ENCODE measurements at places on chromosomes 3 and 15. TPM values are rescaled to one million over a fixed set of nuclear protein-coding genes. Genes with fewer than 3 reads are reported as not detected.

GRCh38 chr15:80659375-80659774 lies 35.7 kb upstream of the ABHD17C start:
- no peak overlapping the region for H3K27ac ChIP-seq
- H3K4me1 ChIP-seq: peaks cover 53% of the 10 kb centered on the region
- no peaks in the 10 kb centered on the region for H3K36me3 ChIP-seq
- no peak for DNase-seq
- no peak overlapping the region for H3K4me3 ChIP-seq

DNA sequence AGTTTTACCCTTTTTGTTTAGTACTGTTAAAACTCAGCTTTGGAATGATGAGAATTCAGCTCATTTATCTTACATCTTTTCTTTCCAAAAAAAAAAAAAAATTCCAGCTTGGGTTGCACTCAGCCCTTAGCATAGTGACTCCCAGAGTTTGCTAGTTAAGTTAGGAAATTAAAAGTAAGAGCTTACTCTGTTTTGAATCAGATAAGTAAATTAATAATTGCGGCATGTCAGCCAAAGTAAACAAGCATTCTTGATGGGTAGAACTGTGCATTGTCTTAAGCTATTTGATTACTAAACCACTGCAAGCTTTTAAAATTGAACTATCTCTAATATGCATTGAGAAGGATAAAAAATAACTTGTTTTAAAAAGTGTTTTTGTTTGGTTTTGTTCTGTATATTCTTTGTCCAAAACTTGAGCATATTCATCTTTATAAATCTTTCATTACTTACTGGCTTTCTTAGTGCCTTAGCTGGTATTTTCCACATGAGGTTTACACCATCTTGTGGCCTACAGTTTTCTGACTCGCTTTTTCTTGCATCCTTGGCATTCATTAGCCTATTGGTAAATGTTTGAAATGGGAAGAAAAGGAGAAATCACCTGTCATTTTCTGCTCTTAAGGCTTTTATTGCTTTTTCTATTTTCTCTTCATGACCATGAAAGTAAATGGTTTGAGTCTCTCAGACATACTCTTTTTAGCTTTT lies 107.6 kb downstream of the FILIP1L start:
- H3K4me3 ChIP-seq: no peak overlapping the region
- peaks cover 72% of the 10 kb centered on the region for H3K4me1 ChIP-seq
- H3K36me3 ChIP-seq: no peaks in the 10 kb centered on the region
- H3K27ac ChIP-seq: peak overlapping the region; percentile 62

DNA sequence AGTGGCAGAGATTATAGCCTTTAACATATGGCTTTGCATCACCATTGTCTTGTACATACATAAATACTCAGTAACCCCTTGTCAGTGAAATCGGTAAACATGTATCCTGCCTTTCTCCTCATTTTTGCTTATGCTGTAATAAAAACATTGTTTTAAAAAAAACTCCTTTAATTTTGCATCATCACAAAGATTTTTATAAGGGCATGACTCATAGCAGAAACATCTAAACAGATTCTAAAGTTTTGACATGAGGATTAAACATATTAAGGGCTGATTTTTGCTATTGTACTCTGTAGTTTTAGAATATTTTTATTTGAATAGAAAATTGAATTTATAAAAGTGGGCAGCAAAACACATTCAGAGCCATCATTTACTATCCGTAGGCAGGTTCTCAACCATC lies 275.9 kb downstream of the ZIC4 start:
- H3K36me3 ChIP-seq: no peaks in the 10 kb centered on the region
- H3K27me3 ChIP-seq: no peaks in the 10 kb centered on the region
- no peak overlapping the region for H3K4me3 ChIP-seq

RNF168 gene
- 26.4 TPM for total RNA-seq

GRCh38 chr3:160127308-160127707 lies 97.9 kb upstream of the C3orf80 start:
- peaks cover 52% of the 10 kb centered on the region for H3K4me1 ChIP-seq
- H3K36me3 ChIP-seq: peaks cover 7% of the 10 kb centered on the region
- no peak overlapping the region for H3K27ac ChIP-seq
- H3K4me3 ChIP-seq: no peak overlapping the region

DNA sequence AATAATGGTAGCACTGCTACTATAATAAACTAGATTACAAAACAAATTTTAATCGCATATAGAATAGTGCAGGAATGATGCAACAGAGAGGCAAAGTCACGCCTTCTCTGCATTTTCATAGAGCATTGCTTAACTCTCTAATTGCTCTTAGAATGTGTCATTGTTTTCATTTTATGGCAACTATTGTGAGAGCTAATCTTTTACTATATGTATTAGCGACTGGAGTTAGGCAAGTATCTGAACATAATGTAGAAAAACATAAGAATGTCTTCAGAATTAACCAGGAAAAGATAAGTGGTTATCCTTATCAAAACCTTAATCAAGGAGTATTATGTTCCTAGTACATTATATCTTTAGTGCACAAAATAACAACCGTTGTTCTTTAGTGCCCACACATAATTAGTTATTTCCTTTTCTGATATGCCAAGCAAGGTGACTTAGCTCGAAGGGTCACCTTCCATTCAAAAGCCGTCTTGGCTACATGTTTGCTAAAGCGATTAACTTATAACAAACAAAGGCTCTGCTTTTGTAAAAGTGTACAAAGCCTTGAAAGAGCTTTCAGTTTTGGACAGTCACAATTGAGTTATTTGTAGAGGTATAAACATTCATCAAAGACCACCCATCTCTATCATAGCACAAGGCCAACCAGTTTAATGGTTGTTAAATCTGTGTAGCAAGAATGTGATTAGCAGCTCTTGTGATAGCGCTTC lies 1328.9 kb downstream of the ROBO2 start:
- DNase-seq: no peak
- H3K27ac ChIP-seq: peak overlapping the region; percentile 68
- no peak overlapping the region for H3K4me3 ChIP-seq
- H3K36me3 ChIP-seq: no peaks in the 10 kb centered on the region
- H3K4me1 ChIP-seq: peaks cover 9% of the 10 kb centered on the region

DNA sequence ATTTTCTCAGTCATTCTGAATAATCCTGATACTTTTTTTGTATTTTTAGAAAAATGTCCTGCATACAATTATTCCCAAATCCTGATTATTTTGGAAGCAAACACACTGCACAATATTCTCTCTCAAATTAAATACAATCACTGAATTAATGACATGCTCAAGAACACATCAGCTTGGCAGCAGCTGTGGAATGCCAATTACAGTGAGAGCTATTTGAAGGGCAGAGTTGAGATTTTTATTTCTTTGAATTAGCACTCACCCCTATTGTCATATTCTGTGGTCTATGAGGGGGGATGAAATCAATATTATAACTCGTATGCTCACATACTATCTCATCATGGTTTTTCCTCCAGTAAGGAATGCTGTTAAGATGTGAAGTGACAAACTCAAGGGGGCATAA lies 312.2 kb downstream of the CNTN3 start:
- H3K36me3 ChIP-seq: no peaks in the 10 kb centered on the region
- H3K4me3 ChIP-seq: no peak overlapping the region
- no peak for DNase-seq
- H3K27me3 ChIP-seq: no peaks in the 10 kb centered on the region

- no peak overlapping the region for H3K27ac ChIP-seq
- no peaks in the 10 kb centered on the region for H3K4me1 ChIP-seq
- DNase-seq: no peak
- H3K4me3 ChIP-seq: no peak overlapping the region
Observed at GRCh38 chr3:106397006-106397405, 528.2 kb upstream of the CBLB start.

- H3K4me3 ChIP-seq: no peak overlapping the region
- DNase-seq: no peak
- peaks cover 32% of the 10 kb centered on the region for H3K27me3 ChIP-seq
- no peaks in the 10 kb centered on the region for H3K4me1 ChIP-seq
- H3K27ac ChIP-seq: no peak overlapping the region
Observed at GRCh38 chr3:140097874-140098635, 163.1 kb downstream of the CLSTN2 start.

DPPA2 gene
- not detected for total RNA-seq

DNA sequence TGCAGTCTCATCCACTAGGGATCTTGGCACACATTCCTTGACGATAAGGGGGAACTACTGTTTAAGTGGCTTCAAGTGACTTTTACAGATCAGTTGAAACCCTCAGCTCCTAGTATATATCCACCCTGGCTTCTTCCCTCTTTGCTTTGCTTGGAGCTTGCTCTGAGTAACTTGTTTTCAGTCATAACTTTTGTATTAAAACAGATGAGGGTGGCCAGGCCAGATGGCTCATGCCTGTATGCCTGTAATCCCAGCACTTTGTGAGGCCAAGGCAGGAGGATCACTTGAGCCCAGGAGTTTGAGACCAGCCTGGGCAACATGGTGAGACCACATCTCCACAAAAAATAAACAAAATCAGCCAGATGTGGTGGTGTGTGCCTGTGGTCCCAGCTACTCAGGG lies 42.4 kb downstream of the EOMES start:
- DNase-seq: no peak
- H3K27me3 ChIP-seq: no peaks in the 10 kb centered on the region
- no peak overlapping the region for H3K4me3 ChIP-seq
- H3K4me1 ChIP-seq: peaks cover 41% of the 10 kb centered on the region
- H3K27ac ChIP-seq: no peak overlapping the region

DNA sequence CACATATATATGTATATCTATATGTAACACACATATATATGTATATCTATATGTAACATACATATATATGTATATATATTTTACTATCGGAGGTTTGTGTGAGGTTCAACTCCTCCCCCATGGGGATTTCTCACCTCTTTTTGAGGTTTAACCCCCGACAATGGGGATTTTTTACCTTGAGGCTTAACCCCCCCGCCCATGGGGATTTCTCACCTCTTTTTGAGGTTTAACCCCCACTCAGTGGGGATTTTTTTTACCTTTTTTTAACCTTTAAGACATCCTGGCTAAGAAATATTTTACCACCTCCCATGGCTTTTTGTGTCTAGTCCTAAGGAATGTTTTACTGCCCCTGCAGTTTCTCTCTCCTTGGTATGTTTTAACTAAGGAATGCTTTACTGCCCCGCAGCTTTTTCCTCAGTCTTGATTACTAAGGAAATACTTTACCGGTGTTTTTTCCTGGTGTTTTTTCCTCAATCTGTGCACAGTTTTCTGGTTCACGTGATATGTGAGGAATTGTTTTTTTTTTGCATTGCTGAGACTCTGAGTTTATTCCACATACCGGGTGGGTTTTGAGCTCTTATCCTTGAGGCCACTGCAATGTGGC lies 185.2 kb downstream of the KLF13 start:
- H3K27ac ChIP-seq: no peak overlapping the region
- no peaks in the 10 kb centered on the region for H3K4me1 ChIP-seq
- no peaks in the 10 kb centered on the region for H3K27me3 ChIP-seq
- peaks cover 4% of the 10 kb centered on the region for H3K36me3 ChIP-seq
- no peak overlapping the region for H3K4me3 ChIP-seq
- no peak for DNase-seq

PRKCD gene
- total RNA-seq: 24.4 TPM

GRCh38 chr3:196339493-196340254 lies 1.5 kb upstream of the TM4SF19 start:
- H3K4me3 ChIP-seq: no peak overlapping the region
- H3K27ac ChIP-seq: no peak overlapping the region
- no peaks in the 10 kb centered on the region for H3K27me3 ChIP-seq
- DNase-seq: peak; percentile 29
- no peaks in the 10 kb centered on the region for H3K36me3 ChIP-seq
- peaks cover 17% of the 10 kb centered on the region for H3K4me1 ChIP-seq

TMC3 gene
- not detected for total RNA-seq

- no peaks in the 10 kb centered on the region for H3K36me3 ChIP-seq
- no peak overlapping the region for H3K27ac ChIP-seq
- no peaks in the 10 kb centered on the region for H3K4me1 ChIP-seq
- DNase-seq: no peak
Observed at GRCh38 chr3:143856252-143856970, 8.1 kb upstream of the SLC9A9 start.

DNA sequence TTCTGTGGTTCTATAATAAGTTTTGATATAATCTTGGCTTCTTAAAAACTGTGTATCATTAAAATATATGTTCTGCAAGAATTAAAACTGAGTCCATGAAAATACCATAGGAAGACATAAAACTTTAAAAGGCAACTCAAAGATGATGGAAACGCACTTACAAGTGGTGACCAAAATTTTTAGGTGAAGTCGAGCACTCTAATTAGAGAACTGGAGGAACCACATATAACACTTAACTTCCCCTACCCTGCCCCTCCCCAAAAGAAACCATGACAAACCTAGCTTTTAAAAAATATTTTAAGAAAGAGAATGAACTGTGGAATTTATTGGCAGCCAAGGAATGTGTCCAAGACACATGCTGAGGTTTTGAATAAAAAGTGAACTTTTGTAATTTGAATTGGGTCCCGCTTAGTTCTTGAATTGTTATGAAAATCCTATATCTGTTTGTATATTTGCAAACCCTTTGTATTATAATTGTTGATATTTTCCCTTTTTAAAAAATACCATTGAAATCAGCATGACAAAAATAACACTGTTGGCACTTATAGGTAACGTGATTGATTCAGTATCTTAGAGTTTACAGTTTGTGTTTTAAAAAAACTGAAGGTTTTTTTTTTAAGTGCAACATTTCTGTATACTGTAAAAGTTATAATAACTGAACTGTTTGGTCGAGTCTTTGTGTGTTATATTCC lies 7.7 kb downstream of the NR2F2 start:
- peaks cover 100% of the 10 kb centered on the region for H3K36me3 ChIP-seq
- H3K4me3 ChIP-seq: no peak overlapping the region
- H3K27ac ChIP-seq: no peak overlapping the region
- peaks cover 18% of the 10 kb centered on the region for H3K4me1 ChIP-seq

TTLL13 gene
- total RNA-seq: 0.29 TPM

DNA sequence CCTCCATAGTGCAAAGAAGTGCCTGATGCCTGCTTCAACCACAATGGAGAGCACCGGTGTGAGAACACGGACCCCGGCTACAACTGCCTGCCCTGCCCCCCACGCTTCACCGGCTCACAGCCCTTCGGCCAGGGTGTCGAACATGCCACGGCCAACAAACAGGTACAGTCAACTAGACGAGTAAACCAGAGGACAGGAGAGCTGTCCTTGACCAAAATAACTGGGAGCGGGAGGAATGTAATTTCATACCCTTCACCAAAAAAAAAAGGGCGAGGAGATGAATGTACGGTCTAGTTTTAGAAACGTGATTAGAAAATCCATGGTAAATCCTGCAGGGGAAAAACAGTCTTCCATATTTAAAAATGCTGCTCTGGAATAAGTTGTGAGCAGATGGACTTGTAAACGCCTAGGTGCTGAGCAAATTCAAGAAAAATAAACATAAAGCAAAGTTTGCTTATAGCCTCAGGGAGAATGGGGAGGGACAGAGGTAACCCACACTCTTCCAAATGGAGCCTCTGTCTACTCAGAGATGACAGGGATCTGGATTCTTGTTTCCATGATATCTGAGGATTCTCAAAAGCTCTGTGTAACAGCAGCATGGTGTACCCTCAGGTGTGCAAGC lies 8.4 kb downstream of the THBS1 start:
- no peaks in the 10 kb centered on the region for H3K27me3 ChIP-seq
- no peak for DNase-seq

GRCh38 chr3:56219894-56220805 lies 248.1 kb downstream of the ERC2 start:
- H3K27ac ChIP-seq: no peak overlapping the region
- no peak overlapping the region for H3K4me3 ChIP-seq
- peaks cover 13% of the 10 kb centered on the region for H3K27me3 ChIP-seq
- no peak for DNase-seq

CEMIP gene
- total RNA-seq: 4.1 TPM

SERPINI2 gene
- not detected for total RNA-seq
